ENCODE measurements at places on chromosomes 13 and 19. TPM values are rescaled to one million over a fixed set of nuclear protein-coding genes. Genes with fewer than 3 reads are reported as not detected.

Gene SEMA6B
- total RNA-seq, result 2.0 TPM

Gene PRR19
- total RNA-seq, result 0.84 TPM

Gene KLK15
- not detected for total RNA-seq

Gene ZIM2
- total RNA-seq, result not detected

Gene ZNF606
- total RNA-seq, result 5.4 TPM

All from esophagus mucosa (tissue), 1 donor.